ENCODE measurements at places on chromosomes 5 and 9.
A peak's percentile ranks its signal among the peaks of the same experiment; 100 is the strongest.

DNA sequence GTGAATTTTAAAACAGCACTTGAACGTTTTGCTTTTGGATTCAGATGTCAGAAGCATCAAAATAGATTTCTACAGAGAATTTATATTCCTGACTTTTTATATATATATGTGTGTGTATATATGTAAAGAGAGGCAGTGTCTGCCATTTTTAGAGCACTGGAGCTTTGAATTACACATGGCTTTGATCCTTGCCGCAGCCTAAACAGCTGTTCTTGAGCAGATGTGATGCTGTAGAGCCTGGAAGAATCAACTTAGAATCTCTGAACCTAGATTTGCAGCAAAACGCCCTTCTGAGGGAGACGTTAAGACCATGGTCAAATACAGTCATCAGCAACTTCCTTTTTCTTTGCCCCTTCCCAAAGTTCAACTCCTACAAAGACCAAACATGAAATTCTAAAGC, 21.7 kb upstream of the C5orf47 start:
- DNase-seq: no peak

- no peak for DNase-seq
These were observed 4.0 kb downstream of the ELL2 start for GRCh38 chr5:95957561-95958203.

DNA sequence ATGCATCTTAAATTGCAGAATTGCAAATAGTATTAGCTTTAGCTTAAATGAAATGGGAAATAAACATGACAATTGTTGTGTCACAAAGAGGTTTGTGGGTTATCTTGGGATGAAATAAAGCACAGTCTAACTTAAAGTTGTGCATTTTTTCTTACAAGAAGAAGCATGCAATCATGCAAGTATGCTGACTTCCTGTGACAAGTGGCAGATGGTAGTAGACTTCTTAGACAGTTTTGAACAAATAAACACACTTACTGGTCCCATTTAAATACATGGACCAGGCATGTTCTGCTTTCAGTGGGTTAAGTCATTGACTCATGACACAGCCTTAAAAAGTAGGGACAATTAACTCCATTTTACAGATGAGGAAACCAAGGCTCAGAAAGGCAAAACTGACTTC, 15.9 kb upstream of the C5orf63 start:
- DNase-seq: no peak

DNA sequence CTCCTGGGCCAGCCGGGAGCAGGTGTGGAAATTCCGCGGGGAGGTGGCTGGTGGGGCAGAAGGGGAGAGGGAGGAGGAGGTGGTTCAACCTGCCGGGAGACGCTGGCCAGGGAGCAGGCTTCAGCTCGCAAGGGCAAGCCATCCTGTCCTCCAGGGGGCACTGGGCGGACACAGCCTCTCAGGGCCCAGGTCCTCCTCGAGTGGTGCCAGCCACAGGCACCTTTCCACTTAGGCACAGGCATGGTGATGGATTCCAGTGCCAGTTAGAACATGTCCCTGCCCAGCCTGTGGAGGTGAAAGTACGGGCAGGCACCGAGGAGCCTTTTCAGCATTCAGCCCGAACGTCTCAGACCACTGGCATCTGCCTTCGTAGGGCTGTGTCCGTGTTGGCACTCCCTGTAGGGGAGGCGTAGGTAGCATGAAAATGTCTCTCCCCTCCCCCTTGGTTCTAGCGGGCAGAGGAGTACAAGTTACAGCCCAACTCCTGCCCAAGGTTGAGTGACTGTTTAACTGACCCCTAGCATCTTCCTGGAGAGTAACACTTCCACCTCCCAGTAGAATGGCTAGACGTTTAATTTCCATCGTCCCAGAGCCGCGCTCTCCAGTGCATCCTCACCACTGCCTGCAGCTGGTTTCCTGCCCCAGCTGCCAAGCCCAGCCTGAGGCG, 48.9 kb downstream of the DAB2IP start:
- DNase-seq: no peak

DNA sequence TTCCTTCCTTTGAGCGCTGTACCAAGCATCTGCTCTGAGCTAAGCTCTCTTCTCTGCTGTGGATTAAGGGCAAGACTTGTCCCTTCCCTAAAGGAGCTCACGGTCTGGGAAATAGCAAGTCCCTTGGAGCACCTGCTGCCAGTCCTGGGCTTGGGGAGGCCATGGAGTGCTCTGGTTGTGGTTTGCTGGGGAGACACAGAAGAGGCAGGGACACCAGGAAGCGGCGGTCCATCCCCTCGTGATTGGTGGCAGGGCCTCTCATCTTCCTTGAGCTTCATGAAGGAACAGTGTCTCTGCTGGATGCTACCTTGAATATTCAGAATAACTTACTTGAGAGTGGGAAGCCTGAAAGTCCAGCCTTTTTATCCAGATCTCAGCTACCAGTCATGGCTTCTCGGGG, 35.3 kb downstream of the COL5A1 start:
- no peak for DNase-seq

DNA sequence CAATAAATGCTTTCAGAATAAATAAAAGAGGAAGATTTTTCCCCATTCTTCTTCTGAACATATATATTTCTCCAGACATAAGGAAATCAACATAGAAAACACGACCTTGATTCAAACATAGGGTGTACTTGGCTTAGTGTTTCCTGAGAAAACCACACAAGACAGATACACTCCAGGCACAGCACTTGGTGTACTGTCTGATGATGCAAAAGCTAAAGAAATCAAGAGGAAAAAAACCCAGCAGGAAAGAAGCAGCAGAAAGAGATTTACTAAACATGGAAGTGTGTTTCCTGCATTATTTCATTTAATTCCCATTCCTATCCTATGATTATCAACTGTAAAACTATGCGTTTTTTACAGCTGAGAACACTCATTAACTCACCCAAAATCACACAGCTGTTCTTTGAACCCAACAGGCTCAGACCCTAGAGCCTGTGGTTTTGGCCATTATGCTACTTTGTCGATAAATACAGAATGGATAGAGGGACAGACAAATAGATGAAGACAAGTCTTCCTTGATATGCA, 46.1 kb downstream of the NIPAL4 start:
- DNase-seq: no peak

- DNase-seq: no peak
These were observed 45.7 kb upstream of the GPR151 start for GRCh38 chr5:146561711-146562110.

DNA sequence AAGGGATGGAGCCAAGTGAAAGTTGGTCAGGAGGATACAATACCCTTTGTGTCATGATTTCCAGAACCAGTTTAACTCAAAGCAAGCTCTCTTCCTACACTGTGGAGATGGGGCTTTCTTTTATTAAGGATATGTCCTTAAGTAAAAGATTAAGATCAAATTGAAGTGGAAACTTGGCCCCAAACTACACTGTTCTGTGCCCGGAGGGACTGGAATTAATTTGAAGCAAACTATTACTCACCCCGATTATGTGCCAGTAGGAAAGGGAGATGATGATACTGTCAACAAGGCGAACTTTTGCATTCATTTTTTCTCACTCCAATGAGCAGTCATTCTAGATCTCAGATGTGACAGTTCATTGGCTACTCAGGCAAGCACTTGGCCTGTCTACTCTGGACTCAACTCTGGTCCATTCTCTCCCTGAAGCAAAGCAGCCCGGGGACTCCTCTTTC, 186.7 kb downstream of the NTRK2 start:
- no peak for DNase-seq

DNA sequence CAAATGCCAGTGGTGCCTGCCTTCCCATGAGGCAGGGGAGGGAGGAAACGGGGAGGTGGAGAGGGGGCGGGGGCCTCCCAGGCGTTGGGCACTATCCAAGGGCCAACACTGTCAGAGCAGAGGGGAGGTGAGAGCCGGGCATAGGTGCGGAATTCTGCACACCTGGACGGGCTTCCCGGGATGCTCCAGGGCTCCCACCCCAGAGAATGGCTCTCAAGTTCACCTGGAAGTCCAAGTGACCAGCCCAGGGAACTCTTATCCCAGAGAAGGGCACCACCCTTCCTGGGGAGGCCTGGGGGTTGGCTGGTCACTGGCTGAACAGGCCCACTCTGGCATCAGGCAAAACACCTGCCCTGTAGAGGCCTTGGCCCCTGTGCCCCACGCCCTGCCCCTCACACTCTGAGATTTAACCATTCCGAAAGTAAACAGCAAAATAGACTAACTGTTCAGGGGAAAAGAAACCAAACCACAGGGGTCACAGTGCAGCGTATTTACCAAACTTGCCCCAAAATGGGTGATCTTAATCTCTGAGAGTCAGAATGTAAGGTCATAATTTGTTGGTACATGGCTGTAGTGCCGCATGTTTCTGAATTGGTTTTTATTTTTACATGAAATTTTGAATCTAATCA, 2.7 kb downstream of the CSF2 start:
- DNase-seq: no peak

GRCh38 chr5:137743031-137743640, 7.2 kb upstream of the KLHL3 start:
- peak; percentile 83 for DNase-seq

DNA sequence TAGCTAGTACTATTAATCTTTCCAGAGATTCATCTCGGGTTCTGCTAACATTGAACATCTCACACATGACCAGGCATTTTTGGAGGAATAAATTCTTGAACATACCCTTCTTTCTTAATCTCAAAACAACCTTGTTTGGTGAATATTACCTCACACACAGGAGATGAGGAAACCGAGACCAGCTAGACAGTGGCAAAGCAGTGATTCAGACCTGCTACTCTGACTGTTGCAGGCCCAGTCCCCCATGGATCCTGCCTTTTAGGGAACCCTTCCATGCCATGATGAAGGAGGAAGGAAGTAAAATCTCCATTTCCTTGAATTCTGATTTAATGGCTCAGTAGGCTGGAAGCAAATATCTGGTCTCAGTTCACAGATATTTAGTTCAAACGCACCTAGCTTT, 2.6 kb downstream of the PCSK5 start:
- DNase-seq: no peak

GRCh38 chr5:28483327-28484025, 1445.1 kb upstream of the CDH9 start:
- DNase-seq: no peak

DNA sequence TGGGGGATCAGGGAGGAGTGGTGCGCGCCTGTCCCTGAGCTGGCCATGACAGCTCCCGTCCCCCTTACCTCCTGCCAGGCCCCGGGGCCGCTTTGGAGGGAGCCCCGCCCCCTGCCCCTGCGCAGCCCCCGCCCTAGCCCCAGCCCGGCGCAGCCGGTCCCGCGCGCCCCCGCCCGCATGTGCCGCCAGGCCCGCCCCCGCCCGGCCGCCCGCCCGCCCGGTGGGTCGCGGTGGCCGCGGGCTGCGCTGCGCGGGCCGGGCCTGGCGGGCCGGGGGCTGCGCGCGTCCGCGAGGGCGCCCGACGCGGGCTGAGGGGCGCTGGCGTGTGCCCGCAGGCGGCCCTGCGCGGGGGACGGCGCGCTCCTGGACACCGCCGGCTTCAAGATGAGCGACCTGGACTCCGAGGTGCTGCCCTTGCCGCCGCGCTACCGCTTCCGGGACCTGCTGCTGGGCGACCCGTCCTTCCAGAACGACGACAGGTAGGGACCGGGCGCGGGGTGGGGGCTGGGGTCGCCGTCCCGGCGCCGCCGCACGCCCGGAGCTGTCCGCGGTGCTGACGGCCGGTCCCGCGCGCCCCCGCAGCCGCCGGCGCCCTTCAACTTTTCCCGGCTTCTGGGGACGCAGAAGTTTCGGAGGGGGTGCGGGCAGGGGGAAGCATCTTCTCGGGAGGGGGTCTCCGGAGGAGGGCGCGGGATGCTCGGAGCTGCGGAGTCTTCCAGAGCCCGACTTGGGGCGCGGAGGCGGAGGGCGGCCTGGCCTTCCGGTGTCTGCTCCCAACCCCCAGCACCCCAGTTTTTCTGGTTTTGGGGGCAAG, 12.5 kb downstream of the KCNT1 start:
- no peak for DNase-seq

DNA sequence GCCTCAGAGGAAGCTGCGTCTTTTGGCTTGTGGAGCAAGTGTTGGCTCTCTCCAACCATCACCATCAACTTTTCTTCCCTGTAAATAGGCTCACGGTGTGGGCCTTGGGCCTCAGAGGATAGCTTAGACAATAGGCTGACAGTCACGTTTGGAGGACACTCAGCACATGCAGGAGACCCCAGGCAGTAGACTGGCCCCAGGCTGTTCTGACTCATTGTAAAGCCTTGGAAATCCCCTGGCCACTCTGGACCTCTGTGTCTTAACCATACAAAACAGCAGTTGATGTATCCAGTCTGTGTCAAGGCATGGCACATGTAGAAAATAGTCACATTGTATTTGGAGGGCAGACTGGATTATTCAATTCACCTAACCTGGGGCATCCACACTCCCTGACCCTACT, 18.6 kb downstream of the CD74 start:
- no peak for DNase-seq

DNA sequence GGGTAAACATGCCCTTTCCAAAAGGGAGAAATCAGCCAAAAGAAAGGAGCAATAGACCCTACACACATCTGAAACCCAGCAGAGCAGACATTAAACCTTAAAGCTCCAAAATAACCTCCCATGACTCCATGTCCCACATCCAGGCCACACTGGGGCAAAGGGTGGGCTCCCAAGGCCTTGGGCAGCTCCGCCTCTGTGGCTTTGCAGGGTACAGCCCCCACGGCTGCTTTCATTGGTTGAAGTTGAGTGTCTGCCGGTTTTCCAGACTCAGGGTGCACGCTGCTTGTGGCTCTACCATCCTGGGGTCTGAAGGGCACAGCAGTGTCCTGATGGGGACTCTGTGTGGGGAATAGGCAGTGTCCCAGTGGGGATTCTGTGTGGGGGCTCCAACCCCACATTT, 146.5 kb downstream of the ZDHHC21 start:
- no peak for DNase-seq

DNA sequence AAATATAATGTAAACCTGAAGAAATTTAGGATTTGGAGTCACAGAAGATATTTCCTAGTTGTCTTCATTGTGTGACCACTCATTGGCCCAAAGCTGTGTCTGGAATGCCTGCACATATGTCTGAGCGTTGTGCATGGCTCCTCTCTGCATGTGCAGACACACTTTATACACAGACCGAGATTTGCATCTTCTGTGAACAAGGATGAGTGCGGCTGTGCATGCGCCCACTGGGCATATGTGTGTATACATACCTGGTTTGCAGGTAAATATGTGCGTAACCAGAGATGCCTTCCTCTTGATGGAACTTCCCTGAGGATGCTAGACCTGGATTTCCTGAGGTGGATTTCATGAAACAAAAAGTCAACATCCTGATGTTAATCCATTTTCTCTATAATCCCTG, 19.1 kb downstream of the PHF2 start:
- no peak for DNase-seq

DNA sequence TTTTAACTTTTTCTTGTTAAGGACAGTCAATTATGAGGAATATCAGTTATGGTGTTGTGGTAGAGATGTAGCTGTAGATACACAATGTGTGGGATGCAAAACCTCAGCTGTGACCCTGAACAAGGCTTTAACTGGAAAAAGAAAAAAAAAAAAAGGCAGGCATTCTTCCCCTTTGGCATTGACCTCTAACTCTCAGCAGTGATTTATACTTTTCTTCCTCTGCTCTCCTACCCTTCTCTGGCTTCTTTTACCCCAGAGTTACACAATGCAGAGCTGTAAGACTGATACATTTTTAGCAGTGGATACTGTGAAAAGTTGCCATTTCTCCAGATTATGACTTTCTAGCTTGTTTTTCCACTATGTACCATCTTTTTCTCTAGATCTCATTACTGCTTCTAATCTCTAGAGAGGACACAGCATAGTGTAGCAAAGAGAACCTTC, 2.0 kb downstream of the CTNNAL1 start:
- no peak for DNase-seq

Measured in NCI-H446 (cell line).